ENCODE measurements at places on chromosomes 1 and 21.

GRCh38 chr1:114331936-114332335 lies 178.3 kb upstream of the SYT6 start:
- no peak for DNase-seq

GRCh38 chr1:148317288-148317985 lies 165.4 kb upstream of the NBPF11 start:
- no peak for DNase-seq

GRCh38 chr1:201619513-201619912 lies 80.6 kb downstream of the NAV1 start:
- no peak for DNase-seq

- no peak for DNase-seq
These were observed 266.2 kb downstream of the FOXD2 start for GRCh38 chr1:47703981-47704596.

- no peak for DNase-seq
These were observed 33.8 kb downstream of the RSPH1 start for GRCh38 chr21:42461881-42462877.

- DNase-seq, result no peak
These were observed 14.9 kb downstream of the ATP1A4 start for GRCh38 chr1:160166166-160166868.

DNA sequence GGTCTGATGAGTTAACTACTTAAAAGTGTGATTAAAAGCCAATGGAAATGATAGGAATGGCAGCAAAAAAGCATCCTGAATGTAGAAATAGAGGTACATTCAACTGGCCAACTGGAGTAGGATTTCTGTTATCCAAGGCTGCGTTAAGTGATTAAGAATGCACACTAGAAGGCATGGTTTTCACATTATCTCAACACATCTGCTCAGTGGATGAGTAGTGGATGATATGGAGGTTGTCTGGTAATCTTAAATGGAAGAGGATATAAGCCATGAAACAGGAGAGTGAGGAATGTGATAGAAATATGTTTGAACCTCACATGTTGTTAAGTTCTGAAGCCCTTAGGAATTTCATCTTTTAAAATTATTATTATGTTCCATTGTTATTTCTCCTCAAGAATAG lies 839.9 kb downstream of the USP25 start:
- DNase-seq, result no peak

GRCh38 chr1:234134878-234135277 lies 230.4 kb downstream of the SLC35F3 start:
- no peak for DNase-seq

DNA sequence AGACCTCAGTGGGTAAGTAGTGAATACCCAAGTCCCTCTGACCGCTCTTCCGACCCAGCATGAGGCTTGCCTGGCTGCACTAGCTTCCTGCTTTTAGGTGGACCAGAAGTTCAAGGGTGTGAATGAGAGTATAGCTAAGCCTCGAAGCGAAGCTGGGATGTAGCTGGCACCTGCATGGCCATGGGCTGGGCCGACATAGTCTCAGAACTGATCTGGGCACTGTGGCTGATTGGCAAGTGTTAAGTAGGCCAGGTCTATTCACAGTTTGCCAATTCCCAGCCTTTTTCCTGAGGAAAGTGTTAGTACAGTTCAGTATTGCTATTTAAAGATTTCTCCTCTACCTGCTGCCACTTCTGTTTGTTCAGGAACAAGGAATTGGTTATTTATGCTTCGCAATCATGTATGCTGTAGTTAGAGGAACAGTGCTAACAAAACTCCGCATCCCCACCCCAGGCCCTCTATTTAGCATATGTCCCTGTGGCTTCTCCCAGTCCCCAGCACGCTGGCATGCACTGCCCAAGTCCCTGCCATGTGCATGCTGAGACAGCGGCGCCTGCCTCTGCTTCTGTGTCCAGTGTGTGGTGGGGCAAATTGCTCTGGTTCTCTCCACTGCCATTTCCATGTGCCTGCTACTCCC lies 16.3 kb downstream of the SPATA46 start:
- DNase-seq, result no peak
